ENCODE measurements at places on chromosomes 2 and 18. TPM values are rescaled to one million over a fixed set of nuclear protein-coding genes. Genes with fewer than 3 reads are reported as not detected.
A peak's percentile ranks its signal among the peaks of the same experiment; 100 is the strongest.

DNA sequence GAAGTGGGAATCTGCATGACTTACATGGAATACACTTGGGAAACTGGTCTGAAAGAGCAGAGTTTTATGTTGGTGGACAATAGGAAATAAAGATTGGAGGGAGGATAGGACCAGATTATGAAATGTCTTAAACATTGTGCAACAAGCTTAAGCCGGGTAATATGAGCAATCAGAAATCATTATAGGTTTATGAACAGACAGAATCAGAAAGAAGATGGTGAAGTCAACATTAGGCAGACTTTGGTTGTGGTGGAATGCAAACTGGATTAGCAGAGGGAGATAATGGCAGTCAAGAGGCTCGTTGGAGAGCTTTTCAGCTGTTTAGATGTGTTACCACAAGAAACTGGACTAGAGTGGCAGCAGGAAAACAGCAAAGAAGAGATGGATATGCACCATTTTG lies 43.5 kb downstream of the CRIM1 start:
- no peak for DNase-seq

GRCh38 chr2:58428096-58429013 lies 187.2 kb upstream of the FANCL start:
- DNase-seq, result no peak

- DNase-seq, result no peak
These were observed 3.8 kb downstream of the GRB14 start for GRCh38 chr2:164617466-164617865.

DNA sequence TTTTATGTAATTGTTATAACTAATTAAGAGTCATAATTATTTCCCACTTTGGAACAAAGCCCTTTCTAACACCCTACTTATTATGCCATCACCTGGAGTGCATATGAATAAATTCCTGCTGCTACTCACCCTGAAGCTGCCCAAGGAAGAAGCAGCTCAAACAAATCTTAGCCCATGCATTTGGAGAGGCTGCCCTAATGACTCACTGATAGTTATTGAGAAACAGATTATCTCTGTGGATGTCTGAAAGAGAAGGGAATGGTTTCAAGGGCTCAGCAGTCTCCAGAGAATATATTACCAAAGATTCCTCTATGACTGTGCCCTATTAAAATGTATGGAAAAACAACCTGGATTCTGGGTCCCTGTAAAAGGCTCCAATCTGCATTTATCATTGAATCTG lies 81.0 kb downstream of the GPR39 start:
- no peak for DNase-seq

- DNase-seq, result no peak
These were observed 66.0 kb upstream of the KCTD1 start for GRCh38 chr18:26614374-26614773.

DNA sequence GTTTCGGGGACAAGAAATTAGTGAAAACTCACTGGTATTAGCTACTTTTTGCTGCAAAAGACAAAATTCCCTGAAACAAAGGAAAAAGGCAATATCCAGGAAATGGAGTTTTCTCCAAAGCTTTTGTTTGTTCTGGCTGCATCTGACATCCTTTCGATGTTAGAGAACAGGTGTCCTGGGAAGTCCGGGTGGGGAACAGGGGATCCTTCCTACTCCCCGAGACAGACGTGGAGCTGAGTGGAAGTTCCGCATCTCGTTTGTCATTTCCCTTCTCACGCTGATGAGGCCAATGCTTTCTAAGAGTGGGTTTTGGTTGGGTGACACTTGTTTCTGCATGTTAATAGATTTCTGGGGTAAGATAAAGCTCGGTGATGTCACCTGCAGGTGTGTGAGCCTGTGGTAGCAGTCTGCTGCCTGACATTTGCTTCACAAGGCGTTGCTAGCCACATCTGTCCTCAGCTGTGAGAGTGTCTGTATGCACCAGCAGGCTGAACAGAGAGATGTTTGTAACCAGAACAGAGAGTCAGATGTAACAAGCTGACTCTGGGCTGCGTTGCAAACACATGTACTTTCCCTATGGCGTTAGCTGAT lies 125.9 kb downstream of the ACOXL start:
- peak; percentile 75 for DNase-seq

- no peak for DNase-seq
These were observed 461.1 kb upstream of the UBE2E3 start for GRCh38 chr2:180519276-180519675.

Gene VRK2
- total RNA-seq, result 25.3 TPM

Gene RBM44
- total RNA-seq, result 1.1 TPM

Gene SP100
- 161 TPM for total RNA-seq
